ENCODE measurements at places on chromosomes 1 and 21.
A peak's percentile ranks its signal among the peaks of the same experiment; 100 is the strongest.

GRCh38 chr1:235060607-235061470 lies 67.8 kb downstream of the TOMM20 start:
- DNase-seq = no peak

DNA sequence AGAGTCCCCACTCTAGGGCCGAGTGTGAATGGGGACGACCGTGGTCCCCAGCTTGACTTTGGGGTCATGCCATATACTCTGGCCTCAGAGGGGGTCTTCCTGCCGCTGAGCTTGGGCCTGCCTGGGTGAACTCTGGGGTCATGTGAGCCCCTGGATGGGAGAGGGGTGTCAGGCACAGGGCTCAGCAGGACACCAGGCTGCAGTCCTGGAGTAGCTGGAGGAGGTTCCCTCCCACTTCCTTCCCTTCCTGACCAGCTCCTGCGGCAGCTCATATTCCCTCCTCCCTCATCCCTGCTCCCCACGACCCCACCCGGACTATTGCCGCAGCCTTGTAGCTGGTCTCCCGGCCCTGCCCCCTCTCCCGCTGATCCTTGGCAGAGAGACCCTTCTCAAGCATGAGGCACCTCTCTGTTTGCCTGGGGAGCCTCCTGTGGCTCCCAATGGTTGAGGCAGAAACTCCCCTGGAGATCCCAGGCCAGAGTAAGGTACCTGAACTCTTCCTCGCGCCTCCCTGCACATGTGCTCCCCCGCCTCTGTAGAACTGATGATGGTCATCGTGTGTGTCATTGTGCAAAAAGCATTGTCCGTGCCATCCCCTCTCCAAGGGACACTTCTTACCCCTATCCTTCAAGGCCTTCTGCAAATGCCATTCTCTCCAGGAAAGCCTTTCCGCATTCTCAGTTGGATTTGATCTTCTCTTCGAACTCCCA lies 1.8 kb downstream of the TNFRSF1B start:
- no peak for DNase-seq

DNA sequence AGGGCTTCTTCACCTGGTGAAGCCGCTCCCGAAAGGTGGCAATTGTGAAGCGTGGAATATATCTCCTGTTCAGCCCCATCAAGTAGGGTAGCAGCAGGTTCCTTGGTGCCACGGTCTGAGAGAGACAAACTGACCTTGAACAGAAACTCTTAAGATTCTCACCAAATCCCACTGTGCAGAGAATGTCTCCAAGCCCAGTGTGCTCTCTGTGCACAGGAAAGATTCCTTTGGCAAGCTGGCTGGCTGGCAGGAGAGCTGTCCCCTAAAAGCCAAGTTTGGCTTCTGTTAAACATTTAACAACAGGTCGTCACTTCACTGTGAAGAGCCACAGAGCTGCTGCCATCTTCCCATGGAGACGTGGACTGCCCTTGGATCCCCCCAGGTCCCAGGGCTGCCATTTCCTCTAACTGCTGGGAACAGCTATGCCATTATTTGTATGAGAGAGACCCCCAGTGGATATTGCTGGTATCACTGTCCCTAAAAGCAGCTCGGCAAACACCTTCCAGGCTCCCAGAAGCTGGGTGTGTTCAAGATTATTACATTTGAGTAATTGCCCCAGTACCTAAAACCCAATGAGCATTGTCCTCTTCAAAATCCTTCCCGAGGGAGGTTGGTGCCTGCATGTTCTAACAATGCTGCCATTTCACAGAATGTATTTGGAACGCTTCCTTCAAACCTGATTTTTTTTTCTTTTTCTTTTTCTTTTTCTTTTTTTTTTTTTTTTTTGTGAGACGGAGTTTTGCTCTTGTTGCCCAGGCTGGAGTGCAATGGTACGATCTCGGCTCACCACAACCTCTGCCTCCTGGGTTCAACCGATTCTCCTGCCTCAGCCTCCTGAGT lies 71.8 kb downstream of the CD58 start:
- peak; percentile 71 for DNase-seq

DNA sequence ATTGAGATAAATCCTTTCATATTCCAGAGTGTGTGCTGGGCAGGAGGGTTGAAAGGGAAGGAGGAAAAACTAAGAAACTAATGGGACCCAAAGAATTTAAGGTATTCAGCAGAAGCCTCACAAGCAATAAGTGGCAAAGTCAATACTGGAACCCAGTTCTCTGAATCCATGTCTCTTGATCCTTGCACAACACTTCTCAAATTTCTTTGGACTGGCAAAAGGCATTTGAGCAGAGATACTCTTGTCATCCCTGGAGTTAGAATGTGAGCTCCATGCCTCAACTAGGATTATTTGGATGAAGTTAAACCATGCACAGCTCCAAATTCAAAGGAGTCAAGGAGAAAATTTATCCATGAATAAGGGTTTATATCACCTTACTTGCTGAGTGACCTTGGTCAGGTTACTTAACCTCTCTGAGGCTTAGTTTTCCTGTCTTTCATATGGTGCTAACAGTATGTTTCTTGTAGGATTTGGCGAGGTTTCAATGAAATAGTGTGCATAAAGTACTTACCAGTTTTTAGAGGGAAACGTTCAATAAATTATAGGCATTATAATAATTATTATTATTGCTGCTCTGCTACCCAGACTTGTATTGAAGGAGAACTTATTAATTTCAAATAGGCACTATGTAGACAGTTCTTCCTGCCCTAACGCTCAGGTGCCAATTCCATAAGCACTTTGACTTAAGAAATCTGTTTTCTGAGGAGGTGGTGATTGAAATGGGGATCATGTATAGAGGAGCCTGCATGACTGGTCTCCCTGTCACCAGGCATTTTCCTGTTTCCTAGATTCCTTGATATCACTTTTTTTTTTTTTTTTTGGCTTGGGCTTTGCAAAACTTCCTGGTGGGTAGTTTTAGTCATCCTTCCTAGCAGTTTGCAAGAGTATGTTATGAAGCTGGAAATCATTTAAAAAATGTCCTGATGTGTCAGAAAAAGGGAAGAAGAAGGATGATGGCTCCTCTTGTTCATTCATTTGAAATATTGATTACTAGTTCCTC lies 125.0 kb upstream of the JUN start:
- DNase-seq = peak; percentile 83

GRCh38 chr1:201916649-201917249 lies 28.1 kb downstream of the SHISA4 start:
- peak; percentile 95 for DNase-seq

GRCh38 chr1:196464480-196464941 lies 143.7 kb downstream of the KCNT2 start:
- DNase-seq = peak; percentile 60

- DNase-seq = no peak
Observed at GRCh38 chr21:21373969-21374368, 375.8 kb downstream of the NCAM2 start.

DNA sequence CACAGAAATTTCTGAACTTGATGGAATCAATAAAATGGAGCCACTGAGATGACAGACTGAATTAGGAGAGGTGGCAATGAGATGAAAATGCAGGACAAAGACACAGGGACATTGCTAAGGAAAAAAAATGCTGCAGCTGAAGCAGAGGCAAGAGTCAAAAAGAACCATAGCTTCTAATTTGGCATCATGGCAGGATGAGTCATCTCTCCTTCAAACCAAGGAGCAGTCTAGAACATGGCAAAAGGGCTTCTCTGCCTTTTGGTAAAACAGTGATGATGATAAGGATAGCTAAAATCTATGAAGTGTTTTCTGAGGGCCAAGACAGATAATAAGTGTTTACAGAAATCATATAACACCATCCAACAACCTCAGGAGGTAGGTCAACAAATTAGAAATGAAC lies 16.8 kb downstream of the SLC19A2 start:
- DNase-seq = peak; percentile 7

GRCh38 chr1:221858818-221859611 lies 117.1 kb upstream of the DUSP10 start:
- DNase-seq = peak; percentile 91

GRCh38 chr1:35030756-35031446 lies 844 bp downstream of the ZMYM6 start:
- DNase-seq = peak; percentile 49

- DNase-seq = no peak
Observed at GRCh38 chr1:205454903-205455335, 926 bp downstream of the BLACAT1 start.

- no peak for DNase-seq
Observed at GRCh38 chr1:26418865-26419349, 8.3 kb downstream of the LIN28A start.

DNA sequence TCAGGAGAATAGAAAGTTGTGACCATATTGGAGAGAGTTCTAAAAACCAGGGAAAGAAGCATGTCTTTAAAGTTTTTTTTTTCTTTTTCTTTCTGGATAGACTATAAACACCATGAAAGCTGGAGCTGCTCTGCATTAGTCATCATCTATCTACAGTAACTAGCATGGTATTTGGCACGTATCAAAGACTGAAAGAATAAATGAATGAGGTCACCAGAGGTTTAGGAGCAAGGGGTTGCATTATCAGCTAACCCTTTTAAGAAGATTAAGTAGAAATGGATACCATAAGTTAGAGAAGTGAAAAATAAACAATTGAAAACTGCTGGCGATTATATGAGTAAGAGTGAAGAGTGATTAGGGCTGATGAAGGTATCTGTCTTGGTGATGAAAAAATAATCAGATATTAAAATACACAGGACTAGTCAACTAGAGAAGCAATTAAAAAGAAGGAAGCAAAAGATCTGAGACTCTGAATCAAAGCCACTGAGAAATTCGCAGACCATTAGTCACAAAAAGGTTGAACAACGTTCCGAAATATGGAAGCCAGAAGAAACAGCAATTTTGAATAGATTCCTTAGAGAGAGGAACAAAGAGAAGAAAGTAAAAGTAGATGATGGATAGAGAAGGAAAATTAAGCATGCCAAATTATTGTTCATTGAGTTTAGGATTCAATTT lies 536.4 kb downstream of the DPYD start:
- peak; percentile 86 for DNase-seq

DNA sequence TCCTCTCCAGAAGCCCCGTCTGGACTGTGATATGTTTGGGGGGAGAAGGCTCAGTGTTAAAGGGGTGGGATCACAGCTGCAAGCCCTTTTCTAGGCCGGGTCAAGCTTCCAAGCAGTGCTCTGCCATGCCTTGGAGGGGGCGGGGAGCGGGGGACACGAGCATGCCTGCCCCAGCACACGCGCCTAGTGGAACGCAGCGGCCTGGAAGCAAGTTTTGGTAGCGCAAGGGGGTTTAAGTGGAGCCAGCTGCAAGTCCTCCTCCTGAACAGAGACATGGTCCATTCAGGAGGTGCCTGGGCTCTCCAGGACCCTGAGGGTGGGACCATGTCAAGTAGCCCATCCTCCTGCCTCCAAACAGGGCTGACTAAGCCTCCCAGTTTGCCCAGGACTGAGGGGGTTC lies 112.2 kb downstream of the CASZ1 start:
- no peak for DNase-seq

DNA sequence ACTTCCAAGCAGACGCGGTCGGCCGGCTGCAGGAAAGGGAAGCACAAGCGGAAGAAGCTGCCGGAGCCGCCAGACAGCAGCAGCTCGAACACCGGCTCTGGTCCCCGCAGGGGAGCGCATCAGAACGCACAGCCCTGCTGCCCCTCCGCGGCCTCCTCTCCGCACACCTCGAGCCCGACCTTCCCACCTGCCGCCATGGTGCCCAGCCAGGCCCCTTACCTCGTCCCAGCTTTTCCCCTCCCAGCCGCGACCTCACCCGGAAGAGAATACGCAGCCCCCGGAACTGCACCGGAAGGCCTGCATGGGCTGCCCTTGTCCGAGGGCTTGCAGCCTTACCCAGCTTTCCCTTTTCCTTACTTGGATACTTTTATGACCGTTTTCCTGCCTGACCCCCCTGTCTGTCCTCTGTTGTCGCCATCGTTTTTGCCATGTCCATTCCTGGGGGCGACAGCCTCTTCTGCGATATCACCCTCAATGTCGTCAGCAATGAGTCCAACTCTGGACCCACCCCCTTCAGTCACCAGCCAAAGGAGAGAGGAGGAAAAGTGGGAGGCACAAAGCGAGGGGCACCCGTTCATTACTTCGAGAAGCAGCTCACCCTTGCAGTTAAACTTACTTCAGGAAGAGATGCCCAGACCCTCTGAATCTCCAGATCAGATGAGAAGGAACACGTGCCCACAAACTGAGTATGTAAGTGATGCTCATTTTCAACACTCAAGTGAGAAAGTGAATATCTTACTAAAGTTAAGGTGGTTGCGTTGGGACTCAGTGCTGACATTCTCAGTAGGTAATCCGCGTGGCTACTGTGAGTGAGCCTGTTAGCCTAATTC lies 25.5 kb downstream of the UTS2 start:
- DNase-seq = no peak

DNA sequence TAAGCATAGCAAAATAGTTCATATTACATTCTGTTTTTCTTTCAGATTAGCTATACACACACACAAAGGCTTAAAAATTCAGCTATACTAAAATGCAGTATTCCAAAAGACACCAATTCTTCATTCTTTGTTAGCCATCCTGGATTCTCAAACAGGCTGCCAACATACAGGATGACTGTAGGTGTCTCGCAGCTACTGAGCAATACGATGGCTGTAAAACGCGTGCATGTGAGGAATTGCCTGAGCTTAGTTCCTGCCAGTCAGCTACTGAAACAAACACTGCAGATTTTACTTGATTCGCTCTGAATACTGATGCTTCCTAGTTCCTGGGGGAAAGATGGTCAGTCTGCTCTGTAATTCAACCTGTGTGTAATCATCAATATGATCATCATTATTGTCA lies 24.7 kb upstream of the HMGN1 start:
- peak; percentile 47 for DNase-seq

DNA sequence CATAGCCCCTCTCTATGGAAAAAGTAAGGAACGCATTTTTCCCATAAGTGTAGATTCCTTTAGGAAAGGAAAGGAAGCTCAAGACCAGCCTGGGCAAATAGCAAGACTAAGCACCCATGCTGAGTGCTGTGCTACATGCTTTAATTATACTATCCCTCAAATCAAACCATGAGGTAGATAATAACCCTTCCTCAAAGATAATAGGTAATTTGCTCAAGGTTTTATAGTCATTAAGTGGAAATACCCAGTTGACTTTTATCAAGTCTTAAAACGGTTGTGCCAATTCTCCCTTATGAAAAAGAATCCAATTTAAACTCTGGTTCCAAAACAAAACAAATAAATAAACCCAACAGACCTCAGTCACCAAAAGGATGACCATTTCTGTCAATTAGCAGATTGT lies 3.4 kb downstream of the KIAA0319L start:
- no peak for DNase-seq

- DNase-seq = no peak
Observed at GRCh38 chr1:119758584-119758983, 10.1 kb downstream of the HMGCS2 start.

DNA sequence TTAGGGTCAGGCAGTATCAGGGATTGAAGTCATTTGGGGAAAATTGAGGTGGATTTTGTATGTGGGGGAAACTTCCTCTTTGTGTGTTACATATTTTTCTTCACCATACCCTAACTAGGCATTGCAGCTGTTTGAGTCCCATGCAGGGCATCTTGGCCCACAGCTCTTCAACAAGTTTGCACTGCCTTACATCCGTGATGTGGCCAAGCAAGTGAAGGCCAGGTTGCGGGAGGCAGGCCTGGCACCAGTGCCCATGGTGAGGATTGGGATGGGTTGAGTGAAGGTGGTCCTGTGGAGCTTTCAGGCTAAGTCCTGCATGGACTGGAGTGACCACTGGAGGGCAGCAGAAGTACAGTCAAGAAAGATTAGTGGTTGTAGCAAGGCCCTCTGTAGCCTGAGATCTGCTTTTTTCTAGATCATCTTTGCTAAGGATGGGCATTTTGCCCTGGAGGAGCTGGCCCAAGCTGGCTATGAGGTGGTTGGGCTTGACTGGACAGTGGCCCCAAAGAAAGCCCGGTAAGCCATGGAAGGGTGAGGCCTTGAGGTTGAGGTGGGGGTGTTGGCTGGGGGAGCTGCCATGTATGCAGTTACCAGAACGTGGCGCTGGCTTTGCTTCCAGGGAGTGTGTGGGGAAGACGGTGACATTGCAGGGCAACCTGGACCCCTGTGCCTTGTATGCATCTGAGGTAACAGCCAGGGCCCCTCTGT lies 2.4 kb downstream of the UROD start:
- DNase-seq = peak; percentile 78
